ENCODE measurements at places on chromosomes 16 and 17.

- DNase-seq = peak; percentile 71
Observed at GRCh38 chr16:67641779-67642708, 2.9 kb upstream of the CARMIL2 start.

DNA sequence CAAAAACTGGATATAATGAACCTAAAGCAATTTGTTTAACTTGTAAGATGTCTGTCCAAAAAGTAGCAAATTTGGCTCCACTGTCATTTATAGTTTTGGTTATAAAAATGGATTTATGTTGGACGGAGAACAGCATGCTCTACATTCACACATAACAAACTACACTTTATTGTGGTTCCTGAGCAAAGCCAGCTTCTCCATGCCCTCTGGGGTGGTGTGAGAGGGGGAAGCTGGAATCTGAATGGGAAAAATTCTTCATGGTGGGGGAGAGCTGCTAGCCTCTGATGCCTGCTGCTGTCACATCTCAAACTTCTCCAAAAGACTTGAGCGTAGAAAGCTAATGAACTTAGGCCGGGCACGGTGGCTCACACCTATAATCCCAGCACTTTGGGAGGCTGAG lies 9.8 kb upstream of the METTL9 start:
- DNase-seq = no peak

DNA sequence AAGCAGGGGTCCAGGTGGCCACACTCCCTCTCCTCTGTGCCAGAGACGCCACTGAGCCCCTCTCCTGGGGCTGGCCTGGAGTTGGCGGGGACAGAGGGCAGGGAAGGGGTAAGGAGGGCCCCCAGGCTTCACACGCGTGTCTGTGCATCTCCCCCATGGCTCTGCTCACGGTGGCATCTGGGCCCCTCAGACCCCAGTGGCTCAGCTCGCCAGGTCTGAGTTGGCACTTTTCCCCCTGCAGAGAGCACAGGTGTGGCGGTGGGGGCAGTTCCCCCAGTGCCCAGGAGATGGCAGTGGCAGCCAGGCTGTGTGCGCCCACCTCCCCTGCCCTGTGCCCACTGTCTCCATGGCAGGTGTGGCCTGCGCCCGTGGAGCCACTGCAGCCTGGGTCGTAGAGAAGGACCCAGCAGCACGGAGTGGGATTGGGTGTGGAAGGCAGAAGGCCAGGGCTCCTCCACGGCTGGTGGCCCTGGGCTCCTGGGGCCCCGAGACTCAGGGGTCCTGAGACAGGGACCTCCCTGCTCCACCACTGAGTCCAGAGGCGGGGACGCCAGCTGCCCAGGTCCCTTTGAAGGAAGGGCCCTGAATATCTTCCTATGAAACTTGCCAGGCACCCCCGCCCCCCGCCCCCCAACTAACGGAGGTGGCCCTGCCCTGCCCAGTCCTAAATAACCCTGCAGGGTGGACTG lies 4.3 kb upstream of the APRT start:
- DNase-seq = no peak

DNA sequence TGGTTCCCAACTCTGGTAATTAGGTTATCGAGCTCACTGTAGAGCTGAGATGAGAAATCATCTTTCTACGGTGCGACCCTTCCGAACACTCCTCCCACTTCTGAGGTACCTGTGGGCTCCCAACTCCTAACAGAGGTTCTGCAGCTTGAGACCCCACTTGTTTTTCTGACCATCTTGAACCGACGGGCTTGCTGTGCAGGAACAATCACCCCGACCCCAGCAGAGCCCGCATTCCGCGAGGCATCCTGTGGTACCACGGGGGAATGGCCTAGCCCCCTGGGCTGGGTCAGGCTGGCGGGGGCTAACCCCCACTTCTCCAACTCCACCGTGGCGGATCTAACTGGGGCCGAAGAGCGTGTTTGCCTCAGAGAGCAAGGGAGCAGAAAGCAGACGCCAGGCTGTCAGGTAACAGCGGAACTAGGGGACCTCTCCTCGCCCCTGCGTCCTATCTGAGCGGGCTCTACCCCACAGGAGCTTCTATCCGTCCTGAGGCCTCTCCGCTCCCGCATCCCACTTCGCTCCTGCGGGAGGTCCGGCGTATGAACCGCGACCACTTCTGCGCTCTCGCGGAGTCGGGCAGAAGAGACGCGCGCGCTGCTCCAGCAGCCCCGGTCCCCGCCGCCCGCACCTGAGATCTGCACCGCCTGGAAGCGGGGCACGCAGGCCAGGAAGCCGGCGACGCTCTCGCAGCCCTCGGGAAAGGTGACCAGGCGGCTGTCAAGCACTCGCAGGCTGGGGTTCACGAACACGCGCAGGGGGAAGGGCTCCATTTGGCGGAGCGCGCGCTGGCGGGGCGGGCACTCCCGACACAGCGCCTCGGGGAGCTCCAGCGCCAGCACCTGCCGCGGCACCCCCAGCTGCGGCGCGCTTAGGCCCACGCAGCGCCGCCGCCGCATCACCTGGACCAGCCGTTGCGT lies 761 bp downstream of the PDF start:
- no peak for DNase-seq

GRCh38 chr17:38508954-38509771 lies 80.9 kb downstream of the ARHGAP23 start:
- DNase-seq = no peak

DNA sequence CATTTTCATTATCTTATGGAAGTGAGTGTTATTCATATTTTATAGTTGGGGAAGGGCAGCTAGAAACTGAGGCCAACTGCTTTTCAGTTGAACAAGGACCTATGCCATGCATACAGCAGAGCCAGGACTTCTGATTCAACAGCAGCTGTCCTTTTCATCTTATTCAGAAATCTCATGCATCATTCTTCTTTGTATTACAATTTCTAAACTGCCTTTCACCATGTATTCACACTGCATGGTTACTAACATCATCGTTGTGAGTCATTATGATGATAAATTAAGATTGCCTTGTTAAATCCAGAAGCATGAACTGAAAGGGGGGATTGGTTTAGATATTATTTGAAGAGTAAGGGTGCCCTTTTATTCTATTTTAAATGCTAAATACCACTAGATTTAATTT lies 1470.1 kb upstream of the GOT2 start:
- no peak for DNase-seq

- DNase-seq = no peak
Observed at GRCh38 chr17:37708008-37708615, 36.7 kb downstream of the HNF1B start.

GRCh38 chr17:83013779-83014117 lies 65.7 kb upstream of the METRNL start:
- DNase-seq = no peak

- no peak for DNase-seq
Observed at GRCh38 chr17:19270704-19271611, 33.8 kb downstream of the EPN2 start.

DNA sequence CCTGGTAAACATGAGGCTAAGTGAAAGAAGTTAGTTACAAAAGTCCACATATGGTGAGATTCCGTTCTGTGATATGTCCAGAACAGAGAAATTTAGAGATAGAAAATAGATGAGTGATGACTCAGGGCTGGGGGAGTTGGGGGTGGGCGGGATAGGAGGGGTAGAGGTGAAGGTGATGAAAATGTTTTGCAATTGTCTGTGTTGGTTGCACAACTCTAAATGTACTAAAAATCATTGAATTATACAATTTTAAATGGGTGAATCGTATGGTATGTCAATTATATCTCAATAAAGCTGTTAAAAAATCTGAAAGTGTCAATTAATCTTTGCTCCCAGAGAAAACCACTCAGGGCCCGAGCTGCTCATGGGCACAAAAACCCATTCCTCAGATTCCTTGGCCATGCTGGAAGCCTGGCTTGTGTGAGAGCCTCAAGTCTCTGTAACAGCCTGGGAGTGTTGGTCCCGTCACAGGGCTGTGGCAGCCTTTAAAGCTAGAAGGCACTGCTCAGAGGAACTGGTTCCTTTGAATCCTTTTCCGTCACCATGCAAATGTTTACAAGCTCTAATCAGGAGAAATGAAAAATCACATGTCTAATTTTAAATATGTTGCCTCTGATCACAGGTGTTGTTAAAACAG lies 225.3 kb downstream of the WWOX start:
- no peak for DNase-seq

DNA sequence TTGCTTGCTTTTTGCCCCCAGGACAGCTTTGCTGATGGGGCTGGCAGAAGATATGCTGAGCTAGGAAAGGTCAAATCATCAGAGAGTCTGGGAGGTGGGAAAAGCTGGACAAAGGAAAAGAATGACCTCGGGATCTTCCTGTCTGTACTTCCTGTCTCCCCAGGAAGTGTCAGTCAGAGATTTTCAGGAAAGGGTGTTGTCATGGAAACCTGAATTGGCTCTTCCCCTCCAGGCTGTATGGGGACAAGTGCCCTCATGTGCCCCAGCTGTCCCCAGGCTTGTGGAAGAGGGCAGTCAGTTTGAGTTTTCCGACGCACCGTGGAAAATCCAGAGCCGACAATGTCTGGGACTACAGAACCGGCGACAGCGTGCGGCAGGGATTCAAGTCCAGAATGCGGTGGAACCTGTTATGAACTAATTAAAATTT lies 122.7 kb upstream of the ZFHX3 start:
- no peak for DNase-seq

- no peak for DNase-seq
Observed at GRCh38 chr17:50451943-50452629, 16.6 kb downstream of the CHAD start.

- no peak for DNase-seq
Observed at GRCh38 chr17:79930062-79930876, 91.0 kb upstream of the CBX4 start.

GRCh38 chr17:35740997-35741931 lies 9.8 kb downstream of the RASL10B start:
- DNase-seq = no peak

DNA sequence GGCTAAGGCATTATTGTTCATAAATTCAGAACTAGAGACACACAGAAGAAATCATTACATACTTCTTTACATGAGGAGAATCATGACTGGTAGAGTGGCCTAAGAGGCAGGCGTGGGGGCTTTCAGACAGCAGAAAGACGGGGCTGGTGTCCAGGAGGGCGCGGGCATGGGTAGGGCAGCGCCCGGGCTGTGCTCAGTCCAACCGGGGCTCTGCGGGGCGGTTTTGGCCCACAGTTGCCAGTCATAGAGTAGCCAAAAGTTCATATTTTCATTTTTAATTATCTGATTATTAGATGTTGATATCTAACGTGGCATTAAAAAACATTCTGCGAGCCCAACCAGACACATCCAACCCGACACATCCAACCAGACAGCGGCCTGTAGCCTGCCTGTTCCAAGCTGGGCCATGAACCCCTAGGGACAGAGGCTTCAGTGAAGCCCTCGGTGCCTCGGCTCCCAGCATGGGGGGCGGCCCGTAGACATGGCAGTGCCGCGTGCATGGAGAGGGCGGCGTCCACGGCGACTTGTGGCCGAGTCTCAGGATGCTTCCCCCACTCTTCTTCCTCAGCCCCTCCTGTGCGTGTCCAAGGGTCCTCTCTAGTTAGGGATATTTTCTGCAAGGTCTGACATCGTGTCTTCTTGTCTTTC lies 162.4 kb upstream of the CHMP6 start:
- no peak for DNase-seq

DNA sequence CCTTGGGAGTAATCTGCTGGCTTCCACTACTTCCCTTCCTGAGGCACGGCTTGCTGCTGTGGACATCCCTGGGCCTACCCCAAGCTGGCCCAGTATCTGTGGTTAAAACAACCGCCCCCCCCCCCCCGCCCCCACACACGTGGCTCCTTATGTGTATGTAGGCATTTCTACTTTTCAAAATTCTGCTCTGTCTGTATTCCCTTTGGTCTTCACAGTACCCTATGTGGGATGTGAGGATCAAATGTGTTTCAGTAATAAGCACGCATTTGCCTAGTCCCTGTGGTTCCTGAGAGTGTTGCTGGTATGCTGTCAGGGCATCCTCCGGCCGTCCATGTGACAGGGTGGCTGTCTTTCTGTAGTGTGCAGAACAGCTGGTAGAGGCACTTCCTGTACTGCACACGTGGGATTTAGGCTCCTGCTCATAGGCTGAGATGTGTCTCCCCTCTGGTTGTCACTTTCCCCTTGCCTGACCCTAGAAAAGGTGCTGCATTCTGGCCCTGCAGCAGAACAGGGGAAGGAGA lies 2.2 kb downstream of the NT5M start:
- no peak for DNase-seq

GRCh38 chr17:80781211-80781610 lies 210.4 kb upstream of the CHMP6 start:
- DNase-seq = no peak

GRCh38 chr17:5249615-5250014 lies 15.0 kb upstream of the SCIMP start:
- peak; percentile 8 for DNase-seq

- no peak for DNase-seq
Observed at GRCh38 chr16:54633943-54634362, 296.7 kb upstream of the IRX5 start.

GRCh38 chr16:60605176-60605575 lies 1431.1 kb downstream of the CDH8 start:
- no peak for DNase-seq

DNA sequence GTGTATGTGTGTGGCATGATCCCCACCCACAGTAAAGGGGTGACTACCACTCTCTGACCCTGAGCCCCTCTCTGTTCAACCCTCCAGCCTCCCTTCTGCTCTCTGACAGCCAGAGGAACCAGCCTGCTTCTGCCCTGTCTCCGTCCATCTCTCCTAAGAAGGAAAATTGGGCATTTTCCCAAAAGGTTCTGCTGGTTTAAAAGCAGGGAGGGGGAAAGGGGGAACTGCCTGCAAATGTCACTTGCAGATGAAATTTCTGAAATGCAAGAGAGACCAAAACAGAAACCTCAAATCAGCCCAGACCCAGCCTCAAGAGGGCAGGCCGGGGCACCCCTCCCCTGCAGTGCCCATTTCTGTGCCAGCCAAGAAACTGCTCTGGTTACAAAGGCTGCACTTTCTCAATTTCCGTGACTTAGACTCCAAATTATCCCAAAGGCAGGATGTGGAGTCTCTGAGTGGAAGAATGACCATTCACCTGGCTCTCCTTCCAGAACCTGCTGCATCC lies 197.9 kb downstream of the RBFOX3 start:
- DNase-seq = no peak

DNA sequence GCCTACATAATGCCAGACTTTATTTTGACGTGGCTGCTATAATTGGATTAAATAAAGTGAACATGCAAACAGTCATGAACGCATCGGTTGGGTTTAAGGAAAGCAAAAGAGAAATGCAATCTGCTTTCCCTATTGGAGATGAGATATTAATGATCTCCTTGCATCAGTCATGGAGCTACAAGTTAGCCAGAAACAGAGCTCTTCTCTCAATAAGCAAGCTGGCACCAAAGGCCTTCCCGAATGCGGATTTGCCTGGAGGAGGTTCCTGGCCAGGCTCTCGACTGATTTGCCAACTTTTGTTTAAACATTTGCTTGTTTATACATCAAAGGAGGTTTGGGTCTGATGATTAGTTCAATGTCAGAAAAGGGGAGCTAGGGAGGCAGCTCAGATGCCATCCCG lies 318.4 kb downstream of the XYLT1 start:
- no peak for DNase-seq

GRCh38 chr16:85891033-85891775 lies 7.8 kb upstream of the IRF8 start:
- DNase-seq = peak; percentile 35

Data from NCI-H2029 treated with DMSO at 0.1 percent for 48 hours (cell line).